ENCODE measurements at places on chromosomes 2 and 18.

GRCh38 chr18:34647251-34647650 lies 62.8 kb upstream of the DTNA start:
- DNase-seq: no peak

DNA sequence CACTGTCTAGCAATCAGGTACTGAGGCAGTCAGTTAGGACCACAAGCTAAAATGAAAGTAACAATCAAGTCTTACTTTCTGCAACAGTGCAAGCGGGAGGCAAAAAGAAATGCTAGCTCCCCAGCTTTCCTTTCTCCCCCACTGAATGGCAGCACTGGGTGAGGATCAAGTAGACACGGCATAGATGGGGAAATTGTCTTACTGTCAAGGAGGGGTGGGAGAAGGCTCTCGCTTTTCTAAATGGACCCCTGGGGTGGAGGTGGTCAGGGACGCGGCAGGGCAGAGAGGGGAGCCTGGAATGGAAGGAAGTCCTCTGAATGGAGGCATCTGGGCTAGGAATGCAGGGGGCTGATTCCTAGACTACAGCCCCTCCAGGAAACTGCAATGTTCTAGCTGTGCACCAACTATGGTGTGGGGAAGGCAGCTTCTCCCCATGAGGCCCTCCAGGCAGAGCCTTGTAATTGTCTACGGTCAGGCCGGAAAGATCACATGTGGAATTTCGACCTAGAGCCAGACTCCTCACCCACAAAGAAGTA lies 24.3 kb downstream of the METTL8 start:
- no peak for DNase-seq

DNA sequence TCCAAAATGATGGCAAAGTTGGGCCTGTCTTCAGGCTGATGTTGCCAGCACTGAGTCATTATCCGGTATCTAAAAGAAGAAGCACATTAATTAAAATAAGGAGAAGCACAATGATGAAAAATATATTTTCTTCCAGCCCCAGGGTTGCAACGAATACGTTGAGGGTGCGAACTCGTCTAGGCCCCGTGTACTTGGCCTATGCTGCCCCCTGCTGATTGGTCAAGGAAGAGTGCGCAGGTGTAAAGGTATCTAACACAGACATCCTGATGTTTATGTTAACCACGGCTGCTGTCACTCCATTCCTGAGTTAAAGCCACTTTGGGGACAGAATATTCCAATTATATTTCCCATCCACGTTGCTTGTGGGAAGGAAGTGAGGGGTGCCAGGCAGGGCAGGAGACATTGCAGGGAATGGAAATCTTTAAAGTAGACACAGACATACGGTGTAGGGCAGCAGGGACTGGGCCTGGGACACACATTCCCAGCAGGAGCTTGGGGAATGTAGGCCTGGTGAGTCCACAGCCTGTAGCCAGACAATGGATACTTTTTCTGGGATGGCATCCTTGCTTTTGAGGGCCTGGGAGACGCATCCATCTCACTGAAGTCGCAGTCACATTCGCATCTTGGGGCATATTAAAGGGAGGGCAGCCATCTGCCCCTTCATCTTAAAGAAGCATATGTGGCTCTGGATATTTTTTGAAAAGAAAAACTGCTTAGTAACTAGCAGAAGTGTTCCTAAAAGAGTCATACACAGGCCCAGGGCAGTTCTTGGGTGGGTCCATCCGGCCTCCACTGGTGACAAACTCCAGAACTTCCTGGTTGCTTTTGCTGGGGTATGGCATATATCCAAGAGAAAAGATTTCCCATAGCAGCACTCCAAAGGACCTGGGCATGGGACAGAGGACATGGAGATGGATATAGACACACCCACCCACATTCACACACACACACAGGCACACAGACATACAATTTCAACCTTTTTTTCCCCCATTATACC lies 81.9 kb downstream of the CLIP4 start:
- DNase-seq: peak; percentile 59

GRCh38 chr18:13584825-13585224 lies 141.5 kb downstream of the FAM210A start:
- DNase-seq: no peak

GRCh38 chr18:23438608-23439366 lies 14.3 kb upstream of the RIOK3 start:
- DNase-seq: no peak

GRCh38 chr2:39228413-39229209 lies 15.2 kb downstream of the CDKL4 start:
- peak; percentile 29 for DNase-seq

- DNase-seq: no peak
Measured at GRCh38 chr18:62529597-62529996, 6.8 kb downstream of the ZCCHC2 start.
